Nephron progenitor cell (in vitro differentiated cells): ENCODE measurements at places on chromosomes 6 and 20.

- no peak for DNase-seq
Observed at GRCh38 chr6:116267836-116268588, 11.7 kb downstream of the TSPYL1 start.

DNA sequence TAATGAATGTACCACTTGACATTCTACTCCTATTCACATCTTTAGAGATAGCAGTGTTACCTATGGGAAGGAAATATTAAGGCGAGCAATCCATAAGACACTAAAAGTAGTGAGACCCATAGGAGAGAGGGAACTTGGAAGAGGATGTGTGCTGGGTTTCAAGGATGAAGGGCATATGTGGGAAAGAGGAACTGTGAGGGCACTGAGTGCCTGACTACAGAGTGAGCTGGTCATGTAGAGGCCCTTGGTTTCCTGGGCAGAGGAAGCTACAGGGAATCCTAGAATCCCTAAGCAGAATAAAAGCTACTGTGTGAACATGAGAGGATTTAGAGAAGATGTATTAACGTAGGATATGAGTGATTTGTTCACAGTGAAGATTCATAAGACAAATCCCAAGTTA lies 262.8 kb downstream of the FARS2 start:
- no peak for DNase-seq

DNA sequence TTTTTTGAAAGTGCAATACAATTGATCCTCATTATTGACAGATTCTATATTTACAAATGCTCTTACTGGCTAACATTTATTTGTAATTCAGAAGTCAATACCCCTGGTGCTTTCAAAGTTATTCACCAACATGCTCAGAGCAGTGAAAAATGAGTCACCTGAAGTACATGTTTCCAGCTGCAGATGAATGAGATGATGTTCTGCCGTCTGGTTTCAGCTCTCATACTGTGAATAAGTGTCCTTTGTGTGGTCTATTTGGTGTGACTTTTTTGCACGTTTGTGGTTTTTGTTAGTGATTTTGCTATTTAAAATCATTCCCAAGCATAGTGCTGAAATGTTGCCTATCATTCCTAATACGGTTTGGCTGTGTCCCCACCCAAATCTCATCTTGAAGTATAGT lies 22.3 kb upstream of the EYA4 start:
- no peak for DNase-seq

DNA sequence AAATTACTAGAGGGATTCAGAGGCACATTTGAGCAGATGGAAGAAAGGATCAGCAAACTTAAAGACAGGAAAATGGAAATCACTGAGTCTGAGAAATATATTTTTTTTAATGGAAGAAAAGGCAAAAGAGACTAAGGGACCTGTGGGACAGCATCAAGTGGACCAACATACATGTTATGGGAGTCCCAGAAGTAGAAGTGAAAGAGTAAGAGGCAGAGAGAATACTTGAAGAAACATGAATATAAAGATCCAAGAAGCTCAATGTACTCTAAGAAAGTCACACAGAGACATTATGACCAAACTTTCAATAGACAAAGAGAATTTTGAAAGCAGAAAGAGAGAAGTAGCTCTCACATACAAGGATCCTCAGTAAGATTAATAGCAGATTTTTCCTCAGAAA lies 39.5 kb downstream of the SMOC2 start:
- no peak for DNase-seq

- no peak for DNase-seq
Observed at GRCh38 chr6:31725502-31726350, 2.6 kb downstream of the MPIG6B start.

- DNase-seq, result no peak
Observed at GRCh38 chr6:110428153-110428552, 12.8 kb upstream of the DDO start.

DNA sequence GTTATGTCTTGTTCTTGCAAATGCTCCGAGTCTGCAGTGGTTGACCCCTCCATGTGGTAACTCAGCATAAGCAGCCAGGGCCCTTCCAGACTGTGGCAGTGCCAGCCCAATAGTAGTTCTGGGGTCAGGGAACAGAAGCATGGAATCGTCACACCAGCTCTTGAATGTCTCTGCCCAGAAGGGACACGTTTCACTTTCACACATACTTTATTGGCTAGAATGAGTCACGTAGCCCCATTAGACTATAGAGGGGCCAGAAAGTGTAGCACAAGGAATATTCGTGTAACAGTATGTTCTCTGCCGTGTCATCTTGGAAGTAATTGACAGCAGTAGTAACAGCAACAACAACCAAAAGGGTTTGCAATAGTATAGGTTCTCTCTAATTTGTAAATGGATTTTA lies 254.7 kb downstream of the FARS2 start:
- no peak for DNase-seq

DNA sequence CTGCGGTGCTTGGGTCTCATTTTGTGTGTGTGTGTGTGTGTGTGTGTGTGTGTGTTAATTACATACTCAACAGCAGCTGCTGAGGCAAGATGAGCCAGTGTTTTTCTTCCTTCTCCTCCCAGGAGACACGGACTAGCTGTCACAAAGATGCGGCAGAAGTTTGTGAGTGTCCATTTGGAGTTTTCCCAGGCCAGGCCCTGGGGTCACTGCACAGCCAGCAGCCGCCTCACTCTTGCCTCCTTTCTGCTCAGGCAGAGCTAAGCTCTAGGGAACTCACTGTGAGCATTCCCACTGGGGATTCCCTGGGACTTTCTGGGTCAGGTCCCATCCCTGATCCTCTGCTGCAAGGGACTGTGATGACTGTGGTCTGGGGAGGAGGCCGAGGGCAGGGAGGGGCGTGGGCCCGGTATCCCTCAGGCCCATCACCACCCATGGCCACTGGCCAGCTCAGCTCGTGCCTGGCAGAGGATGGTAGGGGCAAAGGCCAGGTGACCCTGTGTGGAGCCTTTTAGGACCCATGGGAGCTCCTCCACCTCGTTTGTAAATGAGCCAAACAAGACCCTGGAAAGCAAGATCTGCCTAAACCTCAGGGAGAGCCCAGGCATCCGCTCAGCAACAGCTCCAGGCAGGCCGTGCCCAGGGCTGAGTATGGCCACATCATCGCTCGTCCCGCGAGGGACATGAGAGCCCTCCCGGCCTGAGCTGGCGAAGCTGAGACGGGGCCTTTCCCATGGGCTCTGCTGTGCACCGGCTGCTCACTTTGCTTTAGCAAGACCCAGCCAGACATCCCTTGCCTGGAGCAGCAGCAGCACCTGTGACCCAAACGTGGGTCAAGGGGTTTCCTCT lies 102.0 kb downstream of the PSMB1 start:
- DNase-seq, result no peak

GRCh38 chr6:134111062-134111677 lies 58.7 kb upstream of the SLC2A12 start:
- peak; percentile 17 for DNase-seq

GRCh38 chr6:71288228-71289038 lies at the start of gene OGFRL1:
OGFRL1 (plus strand) TSS chr6:71288811; CDS start chr6:71288937, 126 bp downstream.
- DNase-seq, result peak; percentile 77

DNA sequence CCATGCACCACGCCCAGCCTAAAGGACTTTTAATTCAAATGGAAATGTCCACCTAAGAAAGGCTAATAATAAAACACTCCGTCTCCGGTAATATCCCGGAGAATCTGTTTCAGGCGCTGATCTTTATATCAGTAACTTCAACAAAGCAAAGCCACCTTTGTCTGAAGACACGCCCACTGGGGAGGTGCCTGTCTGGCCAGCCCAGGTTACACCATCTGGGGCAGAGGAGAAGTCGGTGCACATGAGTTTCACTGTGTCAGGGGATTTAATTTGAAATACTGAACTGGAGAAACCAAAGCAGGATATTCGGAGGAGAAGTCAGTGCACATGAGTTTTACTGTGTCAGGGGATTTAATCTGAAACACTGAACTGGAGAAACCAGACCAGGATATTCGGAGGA lies 9.4 kb downstream of the SERPINB6 start:
- DNase-seq, result no peak

DNA sequence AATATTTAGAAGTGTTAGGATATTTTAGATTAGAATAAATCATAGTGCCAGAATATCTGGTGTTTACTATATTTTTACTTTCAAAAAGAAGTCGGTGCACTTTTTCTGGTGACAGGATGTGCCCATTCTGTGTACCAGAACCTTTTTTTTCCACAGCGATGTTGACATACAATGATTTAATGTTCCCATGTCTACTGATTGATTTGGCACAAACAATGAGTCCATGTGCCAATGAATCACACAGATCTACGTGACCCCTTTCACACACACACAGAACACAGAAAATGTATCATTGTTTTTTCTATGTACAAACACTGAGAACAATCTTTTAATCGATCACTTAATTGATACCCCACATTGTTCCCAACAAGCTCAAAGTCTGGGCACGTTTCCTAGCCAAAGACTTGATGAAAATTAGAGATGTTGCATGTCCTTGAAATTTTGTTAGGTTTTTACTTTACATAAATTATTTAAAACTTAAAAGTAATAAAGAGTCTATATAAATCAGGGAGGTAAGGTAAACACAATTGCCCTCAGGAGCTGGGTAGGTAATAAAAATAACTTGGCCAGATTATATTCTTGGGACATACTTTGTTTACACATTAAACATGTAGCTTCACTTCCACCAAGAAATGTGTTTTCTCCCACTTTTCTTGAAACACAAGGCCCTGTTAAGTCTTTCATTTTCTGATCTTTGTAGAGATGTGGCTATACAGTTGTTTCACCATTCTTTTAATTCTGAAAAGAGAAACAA lies 36.4 kb upstream of the SOX4 start:
- no peak for DNase-seq

DNA sequence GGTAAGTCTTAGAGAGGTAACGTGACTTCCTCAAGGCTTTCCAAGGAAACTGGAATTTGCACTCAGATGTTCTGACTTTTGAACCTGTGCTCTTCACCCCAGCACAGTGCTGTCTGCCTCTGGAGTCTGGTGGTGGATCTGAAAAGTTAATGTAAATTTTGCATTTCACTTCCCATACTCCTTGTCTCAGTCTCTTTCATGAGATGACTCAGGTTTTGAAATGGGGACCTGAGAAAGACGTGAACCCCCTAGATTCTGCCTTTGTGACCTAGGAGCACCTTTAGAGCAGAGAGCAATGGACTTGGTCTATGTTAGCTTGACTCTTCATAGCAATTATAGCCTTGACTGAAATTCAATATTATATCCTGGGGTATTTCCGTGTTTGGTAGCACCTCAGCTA lies 223.0 kb downstream of the QKI start:
- no peak for DNase-seq

- DNase-seq, result no peak
Observed at GRCh38 chr6:114735025-114735735, 392.4 kb upstream of the HS3ST5 start.

- no peak for DNase-seq
Observed at GRCh38 chr6:160051390-160051789, 70.2 kb upstream of the SLC22A1 start.

GRCh38 chr6:158233214-158233795 lies 65.2 kb downstream of the GTF2H5 start:
- peak; percentile 23 for DNase-seq

DNA sequence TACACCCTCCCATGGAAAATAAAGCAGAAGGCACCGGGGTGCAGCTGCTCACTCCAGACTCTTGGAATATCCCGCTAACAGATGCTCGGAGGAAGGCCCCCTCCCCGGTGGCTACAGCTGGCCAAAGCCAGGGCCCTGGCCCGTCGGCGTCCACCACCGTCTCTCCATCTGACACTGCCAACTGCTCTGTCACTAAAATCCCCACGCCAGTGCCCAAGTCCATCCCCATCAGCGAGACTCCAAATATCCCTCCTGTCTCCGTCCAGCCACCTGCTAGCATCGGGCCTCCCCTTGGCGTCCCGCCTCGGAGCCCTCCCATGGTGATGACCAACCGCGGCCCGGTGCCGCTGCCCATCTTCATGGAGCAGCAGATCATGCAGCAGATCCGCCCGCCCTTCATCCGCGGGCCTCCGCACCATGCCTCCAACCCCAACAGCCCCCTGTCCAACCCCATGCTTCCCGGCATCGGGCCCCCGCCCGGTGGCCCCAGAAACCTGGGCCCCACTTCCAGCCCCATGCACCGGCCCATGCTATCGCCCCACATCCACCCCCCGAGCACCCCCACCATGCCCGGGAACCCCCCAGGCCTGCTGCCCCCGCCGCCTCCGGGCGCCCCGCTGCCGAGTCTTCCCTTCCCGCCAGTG lies 143.9 kb downstream of the SOBP start:
- DNase-seq, result no peak

- no peak for DNase-seq
Observed at GRCh38 chr20:23037017-23037481, 1.9 kb downstream of the SSTR4 start.

DNA sequence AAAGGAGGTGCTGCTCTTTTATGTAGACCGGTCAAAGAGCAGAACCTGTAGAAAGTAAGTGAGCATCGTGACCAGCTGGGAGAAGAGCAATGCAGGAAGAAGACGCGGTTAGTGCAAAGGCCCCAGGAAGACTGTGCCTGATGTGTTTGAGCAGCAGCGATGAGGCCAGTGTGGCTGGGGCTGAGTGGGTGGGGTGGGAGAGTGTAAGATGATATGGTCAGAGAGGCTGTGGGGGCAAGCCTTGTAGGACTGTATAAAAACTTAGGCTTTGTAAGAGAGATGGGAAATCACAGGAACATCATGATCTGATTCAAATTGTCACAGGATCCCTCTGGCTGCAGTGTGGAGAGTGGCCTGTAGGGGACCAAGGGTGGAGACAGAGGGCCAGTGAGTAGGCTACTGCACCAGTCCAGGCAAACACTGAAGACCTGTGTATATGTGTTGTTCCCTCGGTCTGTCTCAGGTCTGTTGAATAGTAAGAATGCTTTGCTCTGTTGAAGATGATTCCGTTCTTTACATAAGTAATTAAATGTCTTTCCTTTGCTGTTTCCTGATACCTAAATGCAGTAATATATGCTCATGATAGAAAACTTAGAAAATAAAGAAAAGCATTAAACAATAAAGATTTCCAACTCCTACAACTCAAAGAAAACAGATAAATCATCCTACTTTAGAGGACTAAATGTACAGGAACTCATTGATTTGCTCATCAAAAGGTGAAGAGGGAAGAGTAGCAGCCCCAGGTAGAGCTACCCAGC lies 23.6 kb upstream of the WFDC2 start:
- DNase-seq, result peak; percentile 76

GRCh38 chr20:40900666-40901215 lies 127.9 kb upstream of the TOP1 start:
- no peak for DNase-seq

DNA sequence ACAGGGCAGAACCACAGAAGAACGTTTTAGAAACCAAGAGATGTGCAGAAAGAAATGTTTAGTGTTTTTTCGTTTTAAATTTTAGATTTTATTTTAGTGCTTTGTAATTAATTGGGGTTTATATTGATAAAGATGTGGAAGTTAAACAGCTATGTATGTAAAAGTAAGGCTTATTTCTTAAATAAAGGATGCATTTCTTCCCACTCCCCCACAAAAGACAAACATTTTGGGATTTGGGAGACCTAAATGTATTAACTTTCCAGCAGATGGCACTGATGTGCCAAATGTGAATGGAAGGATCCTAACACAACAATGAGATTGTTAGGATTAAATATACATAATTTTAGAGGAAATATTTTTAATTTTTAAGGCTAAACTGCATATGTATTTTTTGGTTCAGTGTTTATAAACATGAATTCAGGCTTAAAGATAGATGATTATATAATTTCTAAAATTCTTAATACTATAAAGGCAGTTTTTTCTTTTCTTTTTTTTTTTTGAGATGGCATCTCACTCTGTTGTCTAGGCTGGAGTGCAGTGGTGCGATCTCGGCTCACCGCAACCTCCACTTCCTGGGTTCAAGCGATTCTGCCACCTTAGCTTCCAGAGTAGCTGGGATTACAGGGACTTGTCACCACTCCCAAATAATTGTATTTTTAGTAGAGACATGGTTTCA lies 12.0 kb downstream of the PFDN4 start:
- DNase-seq, result no peak
